ENCODE measurements at places on chromosomes 2 and 18.

GRCh38 chr2:201579536-201579935, 63.8 kb downstream of the TMEM237 start:
- no peak for DNase-seq

- no peak for DNase-seq
These were observed 101.4 kb downstream of the MYOM1 start for GRCh38 chr18:3118195-3119010.

DNA sequence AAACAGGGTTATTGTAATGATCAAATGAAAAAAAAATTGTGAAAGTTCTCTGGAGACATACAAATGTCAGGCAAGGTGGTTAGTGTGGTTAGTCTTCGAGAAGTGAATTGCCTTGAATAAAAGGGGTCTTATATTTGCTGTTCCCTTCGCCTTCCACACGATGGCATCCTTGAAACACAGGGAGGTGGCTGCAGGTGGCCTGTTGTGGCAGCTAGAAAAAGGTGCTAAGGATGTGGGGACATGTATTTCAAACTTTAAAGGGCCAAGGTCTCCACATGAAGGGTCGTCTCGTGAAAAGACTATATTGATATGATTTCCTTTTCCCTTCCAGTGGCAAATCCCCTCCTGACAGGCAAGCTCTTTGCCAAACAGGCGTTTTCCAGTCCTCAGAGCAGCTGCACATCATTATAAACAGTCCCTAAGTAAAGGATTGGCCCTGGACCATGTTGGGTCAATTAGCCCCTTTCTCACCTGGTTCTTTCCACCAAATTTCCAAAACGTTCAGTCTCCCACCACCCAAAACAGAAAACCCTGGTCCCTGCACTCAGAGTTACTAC, 68.5 kb downstream of the COPS8 start:
- no peak for DNase-seq

- DNase-seq: no peak
These were observed 185.1 kb downstream of the DLGAP1 start for GRCh38 chr18:4270016-4270415.

DNA sequence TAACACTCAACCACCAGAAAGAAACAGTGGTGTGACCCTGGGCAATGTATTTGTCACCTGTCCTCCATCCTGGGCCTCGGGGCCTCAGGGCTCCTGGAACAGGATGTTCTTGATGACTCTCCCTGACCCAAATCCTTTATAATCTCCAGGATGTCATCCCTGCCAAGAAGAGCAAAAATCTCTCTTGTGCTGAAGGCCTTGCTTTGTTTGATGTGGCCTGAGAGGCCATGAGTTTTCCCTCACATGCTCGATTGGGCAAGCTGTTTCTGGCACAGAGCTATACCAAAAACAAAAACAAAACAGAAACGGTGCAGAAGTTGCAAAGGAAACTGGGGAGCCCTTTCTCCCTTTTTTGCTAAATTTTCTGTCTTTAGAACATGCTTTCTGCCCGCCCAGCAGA, 35.7 kb upstream of the ST3GAL5 start:
- peak; percentile 34 for DNase-seq

GRCh38 chr2:82526277-82526676, 1932.8 kb downstream of the SUCLG1 start:
- no peak for DNase-seq

- no peak for DNase-seq
These were observed 126.2 kb upstream of the CAPN13 start for GRCh38 chr2:30933496-30933895.

GRCh38 chr2:28202719-28203118, 189.9 kb upstream of the FOSL2 start:
- no peak for DNase-seq

GRCh38 chr18:70455731-70456130, 166.9 kb downstream of the SOCS6 start:
- DNase-seq: no peak

GRCh38 chr18:23828426-23828825, 139.2 kb downstream of the LAMA3 start:
- no peak for DNase-seq

GRCh38 chr2:64283006-64283570, 138.9 kb upstream of the PELI1 start:
- DNase-seq: no peak

- DNase-seq: no peak
These were observed 748.6 kb downstream of the ERBB4 start for GRCh38 chr2:211789982-211790381.

DNA sequence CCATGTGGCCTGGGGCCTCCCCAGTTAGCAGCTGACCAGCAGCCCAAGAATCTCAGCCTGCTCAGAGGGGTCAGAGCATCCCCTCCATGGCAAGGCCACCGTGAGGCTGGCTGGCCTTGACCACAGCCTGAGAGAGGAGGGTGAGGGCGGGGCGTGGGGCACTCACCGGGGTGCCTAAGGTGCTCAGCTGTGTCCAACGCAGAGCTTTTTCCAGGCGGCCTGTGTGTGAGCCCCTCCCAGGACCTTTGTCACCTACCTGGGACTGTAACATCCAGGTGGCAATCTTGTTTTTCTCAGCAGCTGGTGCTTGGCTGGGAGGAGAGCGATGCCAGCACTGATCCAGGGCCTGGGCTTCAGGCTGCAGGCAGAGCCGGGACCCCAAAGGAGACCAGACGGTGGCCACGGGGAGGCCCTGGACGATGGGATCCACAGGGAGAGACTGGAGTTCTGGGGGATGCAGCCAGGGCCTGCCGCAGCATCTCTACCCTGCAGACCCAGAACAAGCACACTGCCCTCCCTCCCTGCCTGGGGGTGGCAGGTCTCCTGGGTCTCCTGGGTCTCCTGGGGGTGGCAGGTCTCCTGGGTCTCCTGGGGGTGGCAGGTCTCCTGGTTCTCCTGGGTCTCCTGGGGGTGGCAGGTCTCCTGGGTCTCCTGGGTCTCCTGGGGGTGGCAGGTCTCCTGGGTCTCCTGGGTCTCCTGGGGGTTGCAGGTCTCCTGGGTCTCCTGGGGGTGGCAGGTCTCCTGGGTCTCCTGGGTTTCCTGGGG, 12.3 kb downstream of the SNED1 start:
- no peak for DNase-seq

- no peak for DNase-seq
These were observed 187.3 kb downstream of the VAPA start for GRCh38 chr18:10100941-10101701.

DNA sequence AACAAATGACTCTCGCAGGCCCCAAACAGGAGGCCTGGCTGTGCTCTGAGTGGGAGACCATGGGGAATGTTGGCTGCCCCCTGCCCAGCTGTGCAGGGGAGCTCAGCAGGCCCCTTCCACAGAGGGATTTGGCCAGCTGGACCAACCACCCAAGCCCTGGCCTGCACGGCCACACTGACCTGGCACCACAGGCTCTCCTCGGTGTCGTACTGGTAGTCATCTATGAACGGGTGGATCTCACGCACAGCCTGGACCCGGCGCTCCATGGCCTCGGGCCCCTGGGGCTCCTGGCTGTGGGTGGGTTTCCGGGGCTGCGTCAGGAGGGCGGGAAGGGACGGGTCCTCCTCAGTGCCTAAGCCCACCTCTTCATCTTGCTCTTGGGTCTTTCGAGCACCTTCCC, 74.5 kb downstream of the POLR1A start:
- DNase-seq: no peak

- no peak for DNase-seq
These were observed 226.0 kb upstream of the NETO1 start for GRCh38 chr18:73093687-73094250.

GRCh38 chr2:162242586-162243280, 512 bp downstream of the FAP start:
- no peak for DNase-seq

DNA sequence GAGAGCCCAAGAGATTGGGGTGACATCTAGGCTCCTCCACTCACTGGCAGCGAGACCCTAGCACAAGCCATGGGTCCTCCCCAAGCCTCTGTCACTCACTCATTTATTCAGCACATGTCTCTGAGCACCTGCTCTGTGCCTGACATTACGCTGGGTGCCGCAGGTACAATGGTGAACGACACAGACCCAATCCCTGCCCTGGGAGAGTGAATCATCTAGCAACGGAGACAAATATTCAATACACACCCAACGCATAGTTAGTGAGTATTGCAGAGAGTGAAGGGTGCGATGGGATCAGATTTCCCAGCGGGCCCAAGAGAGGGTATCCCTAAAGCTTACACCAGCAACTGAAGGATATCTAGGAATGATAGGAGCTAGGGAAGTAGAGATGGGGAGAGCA, 45.5 kb downstream of the ZFP36L2 start:
- DNase-seq: no peak

- DNase-seq: peak; percentile 17
These were observed 161.2 kb upstream of the PIEZO2 start for GRCh38 chr18:11310476-11311086.

DNA sequence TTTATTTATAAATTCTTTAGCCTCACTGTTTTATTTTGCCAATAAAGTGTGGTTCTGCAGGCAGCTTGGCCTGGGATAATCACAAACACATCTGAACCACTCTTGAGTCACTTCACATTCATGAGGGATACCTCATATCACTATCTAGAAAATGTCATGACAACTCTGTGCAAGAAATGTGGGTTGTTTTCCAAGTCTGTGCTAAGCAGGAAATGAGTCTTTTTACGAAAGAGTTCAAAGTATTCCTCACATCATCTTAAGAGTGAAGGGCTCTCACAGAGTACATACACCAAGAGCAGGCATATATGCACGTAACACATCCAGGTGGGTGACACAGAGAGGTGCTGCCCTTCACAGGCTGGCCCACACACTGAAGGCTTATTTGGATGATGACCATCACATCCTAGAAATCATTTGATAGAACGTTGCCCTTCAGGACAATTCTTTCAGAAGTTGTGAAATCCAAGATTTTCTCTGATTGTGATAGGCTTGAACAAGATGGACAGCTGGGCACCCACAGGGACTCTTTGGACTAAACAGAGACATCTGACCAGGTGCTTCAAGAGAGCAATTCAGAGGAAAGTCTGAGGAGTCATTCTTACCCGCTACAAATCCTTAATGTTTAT, 811.1 kb upstream of the LRATD1 start:
- DNase-seq: no peak

GRCh38 chr18:23824669-23825068, 135.4 kb downstream of the LAMA3 start:
- no peak for DNase-seq

Data from transverse colon (tissue), 4 donors.